ENCODE measurements at places on chromosomes 3 and 15.

- no peak for DNase-seq
These were observed 15.2 kb upstream of the ITGA11 start for GRCh38 chr15:68447209-68447608.

DNA sequence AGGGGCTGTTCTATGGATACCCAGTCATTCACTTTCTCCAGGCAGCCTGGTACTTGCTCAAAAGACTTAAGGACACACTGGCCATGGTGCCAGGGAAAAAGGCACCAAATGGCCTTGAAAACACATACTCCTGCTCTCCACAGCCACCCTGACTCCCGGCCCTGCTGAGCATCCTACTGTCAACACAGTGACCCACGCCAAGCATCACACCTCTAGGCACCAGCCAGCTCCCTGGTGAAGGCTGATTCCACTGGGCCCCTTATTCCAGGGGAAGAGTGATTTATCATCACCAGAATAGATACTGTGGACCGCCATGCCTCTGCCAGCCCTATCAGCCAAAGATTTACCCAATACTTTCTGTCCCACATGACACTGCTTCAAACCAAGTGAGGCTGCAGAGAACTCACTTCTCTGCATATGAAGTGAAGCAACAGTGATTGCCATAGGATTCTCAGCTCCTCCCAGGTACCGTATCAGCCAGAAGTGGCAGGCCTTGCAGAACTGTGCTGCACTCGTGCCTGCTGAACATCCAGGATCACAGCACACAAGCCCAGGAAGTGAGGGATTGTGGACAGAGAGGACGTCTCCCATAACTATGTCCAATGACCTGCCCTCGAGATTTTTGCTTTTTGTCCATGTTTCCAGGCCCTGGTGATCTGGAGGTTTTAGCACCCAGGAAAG, 63.7 kb downstream of the WHAMM start:
- no peak for DNase-seq

DNA sequence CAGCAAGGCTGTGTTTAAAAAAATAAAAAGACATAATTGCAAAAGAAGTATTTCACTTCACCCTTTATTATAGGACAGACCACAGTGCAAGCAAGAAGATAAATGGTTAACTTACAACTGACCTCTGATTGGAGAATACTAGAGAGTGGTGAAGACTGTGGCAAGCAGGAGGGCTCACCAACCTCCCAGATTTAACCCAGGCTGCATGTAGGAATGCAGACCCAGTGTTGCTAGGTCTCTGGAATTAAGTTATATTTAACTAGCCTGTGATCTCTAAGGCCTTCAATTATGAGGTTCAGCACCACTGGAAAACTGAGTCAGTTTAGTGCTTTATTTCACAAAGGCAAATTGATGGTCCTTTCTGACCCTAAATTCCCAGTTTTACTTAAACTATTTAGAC, 436.6 kb downstream of the LPP start:
- no peak for DNase-seq

GRCh38 chr15:34883633-34884032, 85.9 kb downstream of the AQR start:
- no peak for DNase-seq

DNA sequence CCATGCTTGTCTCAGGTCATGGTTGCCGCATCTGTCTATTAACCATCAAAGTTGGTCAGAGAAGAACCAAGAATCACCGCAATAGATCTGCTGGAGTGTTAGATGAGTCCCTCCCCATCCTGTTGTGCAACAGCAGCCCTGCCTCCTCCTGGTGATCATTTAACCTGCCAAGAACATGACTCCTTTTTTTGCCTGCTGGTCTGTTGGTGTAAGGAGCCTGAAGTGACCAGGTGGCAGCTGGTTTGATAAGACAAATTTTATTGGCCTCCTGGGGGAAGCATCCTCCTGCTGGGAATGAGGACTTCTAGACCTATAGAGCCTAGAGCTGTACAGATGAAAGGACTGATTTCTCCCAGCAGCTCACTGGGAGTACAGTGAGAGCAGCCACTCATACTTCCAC, 43.5 kb upstream of the RAF1 start:
- no peak for DNase-seq

DNA sequence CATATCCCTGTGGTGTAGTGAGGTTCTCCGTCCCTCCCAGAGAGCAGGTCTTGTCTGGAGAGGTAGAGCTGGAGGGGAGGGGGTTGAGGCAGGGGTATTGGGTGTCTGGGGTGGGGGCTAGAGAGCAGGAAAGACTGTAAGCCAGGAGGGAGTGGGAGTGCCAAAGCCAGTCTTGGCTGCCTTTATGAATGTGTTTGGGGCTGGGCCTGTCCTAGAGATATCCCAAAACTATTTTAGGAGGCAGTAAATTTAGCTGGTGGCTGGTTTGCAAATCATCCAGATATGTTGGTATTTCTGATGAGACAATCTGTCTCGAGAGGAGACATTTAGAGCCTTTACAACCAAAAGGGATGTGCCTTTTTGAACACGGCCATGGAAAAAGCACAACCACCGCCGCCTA, 166.6 kb downstream of the TLE3 start:
- no peak for DNase-seq

GRCh38 chr3:48685603-48686511, at the start of gene NCKIPSD:
TSS of gene NCKIPSD (minus strand) at chr3:48685915. CDS start at chr3:48685807, 108 bp downstream.
- DNase-seq, result peak; percentile 39
